Activated CD4-positive, alpha-beta T cell treated with anti-CD3 and anti-CD28 coated beads for 36 hours (primary cell): ENCODE measurements at places on chromosomes 2 and 18. TPM values are rescaled to one million over a fixed set of nuclear protein-coding genes. Genes with fewer than 3 reads are reported as not detected.

The FER1L5 gene
- not detected for total RNA-seq

DNA sequence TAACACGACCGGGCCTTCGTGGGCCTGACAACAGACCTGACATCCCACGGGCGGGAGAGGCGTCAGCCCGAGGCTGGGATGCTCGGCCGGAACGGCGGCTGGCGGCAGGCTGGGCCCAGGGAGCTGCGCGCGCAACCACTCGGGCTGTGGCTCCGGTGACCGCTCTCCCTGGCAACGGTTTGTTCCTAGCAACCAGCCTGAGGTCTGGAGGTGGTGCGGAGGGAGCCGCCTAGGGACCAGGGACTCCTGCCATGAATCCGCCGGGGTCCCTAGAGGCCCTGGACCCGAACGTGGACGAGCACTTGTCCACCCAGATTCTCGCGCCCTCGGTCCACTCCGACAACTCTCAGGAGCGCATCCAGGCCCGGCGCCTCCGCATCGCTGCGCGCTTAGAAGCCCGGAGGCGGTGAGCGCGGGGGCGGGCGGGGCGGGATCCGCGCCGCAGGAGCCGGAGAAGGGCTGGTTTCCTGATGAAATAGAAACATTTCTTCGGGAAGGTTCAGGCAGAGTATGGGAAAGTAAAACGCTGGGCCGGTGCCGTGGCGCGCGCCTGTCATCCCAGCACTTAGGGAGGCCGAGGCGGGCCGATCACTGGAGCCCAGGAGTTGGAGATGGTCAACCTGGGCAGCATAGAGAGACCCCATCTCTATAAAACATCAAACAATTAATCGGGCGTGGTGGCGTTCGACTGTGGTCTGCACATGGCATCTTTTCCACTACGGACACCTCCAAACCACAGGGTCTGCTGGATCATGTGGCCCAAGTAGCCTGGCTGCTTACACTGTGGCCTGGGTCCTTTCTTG is at the start of gene DRC1:
TSS of gene DRC1 (plus strand) at position 182 of the 803 bp plus-strand sequence. CDS start at position 252, 70 bp downstream.
- no peak within 1 kb of the TSS for H3K27ac ChIP-seq
- H3K27me3 ChIP-seq, result peaks cover 13% of the 10 kb centered on the region
- peak; percentile 64 for DNase-seq
- no peak within 1 kb of the TSS for H3K4me3 ChIP-seq
- H3K36me3 ChIP-seq, result no peaks in the 10 kb centered on the region

GRCh38 chr2:239118675-239119211 is 270.9 kb downstream of the TWIST2 start:
- peaks cover 3% of the 10 kb centered on the region for H3K36me3 ChIP-seq
- H3K27ac ChIP-seq, result no peak overlapping the region
- peaks cover 24% of the 10 kb centered on the region for H3K4me1 ChIP-seq
- H3K27me3 ChIP-seq, result no peaks in the 10 kb centered on the region
- H3K4me3 ChIP-seq, result no peak overlapping the region

- no peak overlapping the region for H3K27ac ChIP-seq
- H3K4me1 ChIP-seq, result peaks cover 11% of the 10 kb centered on the region
- no peak overlapping the region for H3K4me3 ChIP-seq
- no peaks in the 10 kb centered on the region for H3K36me3 ChIP-seq
Observed at GRCh38 chr2:8004250-8004681, 677.6 kb upstream of the ID2 start.

DNA sequence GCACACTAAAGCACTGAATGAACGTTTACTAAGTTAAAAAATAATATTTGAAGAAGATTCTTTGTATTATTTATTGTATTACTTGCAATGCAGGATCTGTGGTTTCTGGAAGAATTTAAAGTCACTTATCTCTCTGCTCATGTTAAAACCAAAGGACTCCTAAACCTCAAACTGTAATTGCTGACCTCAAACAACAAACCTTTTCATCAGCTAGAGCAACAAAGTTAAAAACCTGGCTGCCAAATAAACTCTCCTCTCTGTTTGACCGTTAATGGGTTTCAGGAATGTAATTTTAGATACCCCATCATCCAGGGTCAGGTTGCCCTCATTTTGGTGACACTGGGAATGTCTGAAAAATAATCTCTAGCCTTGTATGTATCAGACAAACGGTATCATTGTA is 239.1 kb downstream of the TGIF1 start:
- no peak for DNase-seq
- no peak overlapping the region for H3K27ac ChIP-seq
- no peaks in the 10 kb centered on the region for H3K36me3 ChIP-seq
- H3K4me3 ChIP-seq, result no peak overlapping the region

GRCh38 chr2:55966401-55967118 is 43.0 kb upstream of the EFEMP1 start:
- no peak for DNase-seq
- peaks cover 14% of the 10 kb centered on the region for H3K27me3 ChIP-seq
- no peaks in the 10 kb centered on the region for H3K4me1 ChIP-seq
- H3K4me3 ChIP-seq, result no peak overlapping the region
- H3K27ac ChIP-seq, result no peak overlapping the region

DNA sequence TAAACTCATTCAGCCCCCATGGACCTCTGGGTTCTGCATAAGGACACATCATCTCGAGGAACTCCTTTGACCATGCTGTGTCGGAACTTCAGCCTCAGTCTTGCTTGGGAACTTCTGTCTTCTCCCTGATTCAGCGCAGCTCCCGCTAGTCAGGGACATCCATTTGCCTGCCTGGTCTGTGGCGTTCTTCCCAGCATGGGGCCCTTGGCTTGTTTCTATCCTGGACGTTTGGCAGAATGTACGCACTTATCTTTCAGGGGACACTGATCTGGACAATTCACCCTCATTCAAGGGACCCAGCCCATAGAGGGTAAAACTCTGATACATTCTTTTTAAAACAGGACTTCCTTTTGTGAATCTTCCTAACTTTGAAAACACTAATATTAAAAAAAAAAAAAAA is 75.8 kb upstream of the WIPF1 start:
- peaks cover 26% of the 10 kb centered on the region for H3K4me1 ChIP-seq
- peaks cover 35% of the 10 kb centered on the region for H3K36me3 ChIP-seq
- DNase-seq, result no peak
- H3K4me3 ChIP-seq, result no peak overlapping the region
- H3K27ac ChIP-seq, result no peak overlapping the region

- H3K4me1 ChIP-seq, result peaks cover 17% of the 10 kb centered on the region
- no peaks in the 10 kb centered on the region for H3K27me3 ChIP-seq
- no peak overlapping the region for H3K27ac ChIP-seq
- H3K4me3 ChIP-seq, result no peak overlapping the region
- no peak for DNase-seq
Observed at GRCh38 chr2:62738981-62739936, 33.7 kb downstream of the EHBP1 start.

DNA sequence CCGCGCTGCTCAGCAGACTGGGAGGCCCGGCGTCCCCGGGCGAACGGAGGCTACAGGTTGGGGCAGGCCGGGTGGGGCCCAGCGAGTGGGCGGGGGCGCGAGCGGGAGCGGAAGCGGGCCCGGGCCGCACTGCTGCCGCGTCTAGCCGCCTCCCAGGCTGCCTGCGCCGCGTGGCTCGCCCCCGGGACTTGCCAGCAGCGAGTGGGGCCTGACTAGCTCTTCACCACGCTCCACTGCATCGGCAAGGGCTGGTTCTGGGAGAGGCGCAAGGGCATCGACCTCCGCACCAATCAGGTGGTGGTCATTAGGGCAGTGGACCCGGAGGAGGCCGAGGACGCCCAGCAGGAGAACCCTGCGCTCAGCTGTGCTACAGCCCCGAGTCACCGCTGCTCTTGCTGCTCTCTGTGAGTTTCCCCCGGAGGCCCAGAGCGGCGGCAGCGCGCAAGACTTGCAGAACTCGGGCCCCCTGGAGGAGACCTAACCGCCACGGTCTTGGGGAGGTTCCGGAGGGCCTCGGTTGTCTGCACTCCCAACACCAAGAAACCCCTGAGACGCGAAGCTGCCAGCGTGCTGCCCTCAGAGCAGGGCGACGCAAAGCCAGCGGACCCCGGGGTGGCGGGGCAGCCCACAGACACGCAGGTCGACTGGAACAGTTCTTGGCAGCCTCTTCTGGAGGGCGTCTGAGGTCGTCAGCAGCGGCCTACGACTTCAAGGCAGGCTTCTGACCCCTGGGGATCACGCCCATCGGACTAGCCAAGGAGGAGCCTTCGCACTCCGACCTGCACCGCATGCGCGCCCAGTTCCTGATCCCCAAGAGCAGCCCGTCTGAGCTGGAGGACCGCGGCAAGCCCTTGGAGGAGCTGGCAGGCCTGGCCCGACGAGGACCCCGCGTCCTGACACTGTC is 27.2 kb upstream of the PTPN2 start:
- peak; percentile 71 for DNase-seq
- peaks cover 5% of the 10 kb centered on the region for H3K27me3 ChIP-seq
- H3K4me3 ChIP-seq, result no peak overlapping the region
- H3K27ac ChIP-seq, result no peak overlapping the region

DNA sequence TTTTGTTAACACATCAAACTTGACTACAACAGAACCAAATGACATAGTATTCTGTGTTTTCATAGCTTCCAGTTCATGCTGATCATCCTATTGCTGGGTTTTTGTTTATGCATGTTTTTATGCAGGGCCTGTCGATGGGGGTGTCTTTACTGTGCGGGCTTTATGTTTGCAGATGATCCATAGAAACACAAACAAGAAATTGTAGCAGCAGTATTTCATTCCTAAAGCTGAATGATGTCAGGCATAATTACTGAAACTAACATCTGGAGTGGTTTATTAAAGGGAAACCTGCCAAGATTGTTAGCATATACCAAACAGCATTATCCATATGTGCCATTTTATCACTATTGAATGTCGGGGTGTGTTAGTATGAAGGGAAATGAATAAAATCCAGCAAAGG is 129.7 kb downstream of the PTPRM start:
- H3K27me3 ChIP-seq, result no peaks in the 10 kb centered on the region
- DNase-seq, result no peak

GRCh38 chr2:120653046-120653445 is 82.6 kb upstream of the GLI2 start:
- peaks cover 4% of the 10 kb centered on the region for H3K36me3 ChIP-seq
- DNase-seq, result no peak
- no peak overlapping the region for H3K4me3 ChIP-seq
- peaks cover 34% of the 10 kb centered on the region for H3K27me3 ChIP-seq
- no peak overlapping the region for H3K27ac ChIP-seq

DNA sequence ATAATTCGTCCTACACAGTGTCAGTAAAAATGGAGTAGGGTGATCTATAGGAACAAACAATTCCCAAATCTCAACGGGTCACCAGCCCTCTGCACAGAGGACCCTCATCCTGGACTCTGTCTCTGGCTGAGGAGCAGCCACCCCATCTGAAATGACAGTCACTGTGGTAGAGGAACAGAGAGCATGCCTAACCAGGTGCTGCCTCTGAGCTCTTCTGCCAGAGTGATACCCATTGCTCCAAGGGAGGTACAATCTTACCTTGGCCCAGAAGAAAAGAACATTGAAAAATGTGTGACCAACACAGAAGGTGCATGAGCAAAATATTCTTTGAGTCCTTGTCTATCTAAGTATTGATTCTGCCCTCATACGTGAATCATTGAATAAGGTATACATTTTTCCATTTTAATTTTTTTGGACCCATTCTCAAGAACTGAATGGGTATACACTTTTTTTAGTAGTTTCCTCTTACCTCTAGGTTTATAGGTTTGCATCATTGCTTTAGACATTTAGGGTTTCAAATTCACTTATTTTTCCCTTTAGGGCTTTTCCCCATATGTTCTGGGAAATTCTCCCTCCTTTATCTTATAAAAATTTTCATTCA is 8.7 kb downstream of the SP140 start:
- peak overlapping the region; percentile 86 for H3K27ac ChIP-seq
- peaks cover 67% of the 10 kb centered on the region for H3K36me3 ChIP-seq
- peak; percentile 23 for DNase-seq
- no peak overlapping the region for H3K4me3 ChIP-seq
- no peaks in the 10 kb centered on the region for H3K27me3 ChIP-seq

- peak overlapping the region; percentile 11 for H3K27ac ChIP-seq
- H3K4me3 ChIP-seq, result no peak overlapping the region
- no peak for DNase-seq
Observed at GRCh38 chr2:112194028-112194427, 55.8 kb downstream of the FBLN7 start.

- H3K4me1 ChIP-seq, result peaks cover 22% of the 10 kb centered on the region
- no peaks in the 10 kb centered on the region for H3K36me3 ChIP-seq
- no peak overlapping the region for H3K27ac ChIP-seq
- no peak overlapping the region for H3K4me3 ChIP-seq
- peak; percentile 25 for DNase-seq
- no peaks in the 10 kb centered on the region for H3K27me3 ChIP-seq
Observed at GRCh38 chr2:28716265-28716865, 35.3 kb upstream of the PPP1CB start.

DNA sequence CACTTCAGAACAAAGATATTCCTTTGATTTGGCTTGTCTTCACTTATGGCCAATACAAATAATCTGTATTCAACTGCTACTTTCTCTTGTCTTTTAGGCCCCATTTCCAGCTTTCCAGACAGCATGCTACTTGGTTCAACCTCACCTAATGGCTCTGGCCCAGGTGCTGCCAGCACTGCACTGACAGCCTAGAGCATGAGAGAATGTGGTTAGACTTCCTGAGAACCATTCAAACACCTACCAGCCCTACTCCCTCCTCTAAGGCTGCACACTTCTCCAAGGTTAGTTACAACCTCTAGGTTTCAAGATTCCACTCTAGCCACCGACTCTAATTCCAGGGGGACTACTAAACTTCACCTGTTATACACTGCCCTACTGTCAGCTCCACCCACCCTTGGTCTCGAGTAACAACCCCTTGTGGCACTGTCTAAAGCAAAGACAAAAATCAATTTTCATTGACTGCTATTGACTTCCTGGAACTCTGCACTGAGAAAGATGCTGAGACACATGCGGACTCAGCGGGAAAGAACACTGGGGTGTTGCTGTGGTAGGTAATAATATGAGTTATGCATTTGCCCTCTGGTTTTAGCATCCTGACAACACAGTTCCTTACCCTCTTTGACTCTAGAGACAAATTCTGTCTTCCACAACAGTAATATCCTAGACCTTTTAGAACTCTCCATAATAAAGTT is 38.2 kb downstream of the PLEKHM3 start:
- peaks cover 2% of the 10 kb centered on the region for H3K36me3 ChIP-seq
- H3K27ac ChIP-seq, result no peak overlapping the region
- peak; percentile 26 for DNase-seq
